Activated CD4-positive, alpha-beta T cell treated with anti-CD3 and anti-CD28 coated beads, Interleukin-2, amount 50 U/mL, for 4 hours (primary cell): ENCODE measurements at places on chromosomes 3 and 15.

GRCh38 chr15:77327168-77327567 is 92.7 kb downstream of the PEAK1 start:
- no peak for DNase-seq

DNA sequence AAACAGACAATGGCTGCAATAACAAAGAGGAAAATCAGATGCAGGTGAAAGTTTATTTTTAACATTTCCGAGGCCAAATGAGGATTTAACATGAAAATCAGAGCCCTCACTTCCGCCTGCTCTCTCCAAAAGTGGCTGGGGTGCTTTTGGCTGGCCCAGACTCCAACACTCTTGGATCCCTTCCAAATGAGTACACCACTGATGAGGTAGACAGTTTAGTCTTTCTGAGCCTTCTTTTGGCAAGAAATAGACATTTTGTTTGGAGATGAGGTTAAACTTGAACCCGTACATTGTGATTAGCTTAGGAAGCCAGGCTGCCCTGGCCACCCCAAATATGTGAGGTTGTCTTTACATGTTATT is 51.0 kb upstream of the TRA2B start:
- DNase-seq, result no peak

- no peak for DNase-seq
These were observed 29.7 kb downstream of the HDC start for GRCh38 chr15:50235794-50236193.

DNA sequence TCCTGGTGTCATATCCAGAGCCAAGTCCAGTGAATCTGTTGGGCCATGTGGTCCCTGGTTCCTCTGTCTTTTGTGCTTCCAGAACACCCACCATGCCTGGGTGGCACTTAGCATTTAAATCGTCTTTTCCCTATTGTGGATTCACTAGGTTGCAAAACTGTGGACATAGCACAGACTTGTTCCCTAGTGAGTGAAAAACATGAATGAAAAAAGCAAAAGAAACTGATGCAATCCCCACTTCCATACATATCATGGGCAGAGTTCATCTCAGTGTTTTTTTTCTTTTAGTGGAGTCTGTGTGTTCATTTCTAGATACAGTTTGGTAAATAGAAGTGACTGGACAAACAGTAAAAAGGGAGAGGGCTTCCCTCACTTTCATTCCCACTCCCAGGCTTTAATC is 170.5 kb downstream of the SLCO3A1 start:
- DNase-seq, result no peak

- no peak for DNase-seq
These were observed 68.6 kb downstream of the ABHD5 start for GRCh38 chr3:43759297-43759782.

GRCh38 chr3:192284443-192285072 is 442.8 kb downstream of the FGF12 start:
- DNase-seq, result no peak

DNA sequence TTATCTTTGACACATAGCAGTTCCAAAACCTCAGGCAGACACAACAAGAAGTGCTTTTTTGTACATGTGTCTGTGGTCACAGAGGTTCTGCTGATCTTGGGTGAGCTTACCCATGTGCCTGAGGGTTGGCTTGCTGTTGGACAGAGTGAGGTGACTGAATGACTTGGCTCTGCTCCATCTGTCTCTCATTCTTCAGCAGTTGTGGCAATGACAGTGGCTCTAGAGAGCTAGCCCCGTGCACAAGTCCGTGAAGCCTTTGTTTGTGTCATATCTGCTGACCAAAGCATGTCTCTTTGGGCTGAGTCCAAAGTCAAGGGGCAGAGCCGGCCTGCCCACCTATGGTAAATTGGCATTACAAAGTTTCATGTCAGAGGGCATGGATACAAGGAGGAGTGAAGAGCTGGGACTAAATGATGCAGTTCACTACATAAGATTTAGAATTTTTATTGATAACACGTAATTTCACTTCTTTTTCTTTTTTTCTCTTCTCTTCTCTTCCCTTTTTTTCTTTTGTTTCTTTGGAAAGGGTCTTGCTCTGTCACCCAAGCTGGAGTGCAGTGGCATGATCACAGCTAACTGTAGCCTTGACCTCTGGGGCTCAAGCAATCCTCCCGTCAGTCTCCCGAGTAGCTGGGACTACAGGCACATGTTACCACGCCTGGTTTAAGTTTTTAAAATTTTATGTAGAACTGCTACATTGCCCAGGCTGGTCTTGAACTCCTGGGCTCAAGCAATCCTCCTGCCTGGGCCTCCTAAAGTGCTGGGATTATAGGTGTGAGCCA is 77.9 kb downstream of the ITPR1 start:
- DNase-seq, result no peak

GRCh38 chr3:72080095-72080494 is 295.1 kb upstream of the PROK2 start:
- DNase-seq, result no peak

GRCh38 chr3:65647369-65647768 is 391.3 kb downstream of the MAGI1 start:
- DNase-seq, result no peak

- no peak for DNase-seq
These were observed 38.5 kb upstream of the TFRC start for GRCh38 chr3:196120291-196120951.

DNA sequence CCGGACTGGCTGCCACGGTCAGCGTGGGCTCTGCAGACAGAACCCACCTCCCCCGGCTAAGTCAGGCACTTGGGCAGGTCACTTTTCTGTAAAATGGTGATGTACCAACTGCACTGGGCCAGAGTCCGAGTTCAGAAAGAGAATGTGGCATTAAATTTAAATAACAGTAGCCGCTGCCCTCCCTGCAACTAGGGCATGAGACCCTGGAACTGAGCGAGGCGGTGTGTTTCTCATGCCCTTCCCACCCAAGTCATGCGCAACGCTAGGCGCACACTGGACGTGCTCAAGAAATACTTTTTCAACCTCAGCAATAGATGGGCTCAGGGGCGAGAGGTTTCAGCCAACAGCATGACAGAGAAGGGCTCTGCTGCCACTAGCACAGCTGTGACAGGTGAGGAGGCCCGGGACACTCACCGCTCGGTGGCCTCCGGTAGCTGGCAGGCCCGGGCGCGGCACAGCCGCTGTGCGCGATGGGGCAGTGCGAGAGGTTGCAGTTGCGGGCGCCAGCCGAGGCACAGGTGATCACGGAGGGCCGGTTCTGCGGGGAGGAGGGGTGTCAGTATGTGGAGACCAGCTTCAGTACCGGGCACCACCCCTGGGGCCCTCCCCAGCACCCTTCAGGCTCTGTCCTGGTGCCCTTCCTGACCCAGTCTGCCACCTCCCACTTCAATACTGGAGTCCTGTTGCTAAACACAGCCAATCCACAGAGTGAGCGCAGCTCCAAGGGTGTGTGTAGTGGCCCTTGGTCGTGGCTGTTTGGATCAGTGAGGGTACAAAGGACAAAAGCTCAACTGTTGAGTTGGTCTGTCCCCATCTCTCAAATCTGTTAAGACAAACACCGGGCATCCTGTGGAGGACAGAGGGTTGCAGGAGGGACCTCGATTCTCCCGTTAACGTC is 84.5 kb downstream of the VGLL4 start:
- DNase-seq, result no peak

DNA sequence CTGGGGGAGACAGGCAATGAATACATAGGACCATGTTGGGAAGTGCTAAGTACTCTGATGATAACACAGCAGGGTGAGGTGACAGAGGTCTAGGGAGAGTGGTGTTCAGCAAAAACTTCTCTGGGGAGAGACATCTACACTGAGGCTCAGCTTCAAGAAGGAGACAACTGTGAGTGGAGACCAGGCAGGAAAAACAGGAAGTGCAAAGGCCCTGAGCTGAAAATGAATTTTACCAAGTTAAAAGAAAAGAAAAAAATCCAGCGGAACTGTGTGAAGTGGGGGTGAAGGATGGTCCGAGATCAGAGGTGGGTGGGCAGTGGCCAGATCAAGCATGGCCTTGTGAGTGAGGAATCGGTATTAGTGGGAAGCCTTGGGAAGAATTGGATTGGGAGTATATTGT is 110.1 kb upstream of the CLSTN2 start:
- DNase-seq, result no peak
